ENCODE measurements at places on chromosomes 16 and 17.

DNA sequence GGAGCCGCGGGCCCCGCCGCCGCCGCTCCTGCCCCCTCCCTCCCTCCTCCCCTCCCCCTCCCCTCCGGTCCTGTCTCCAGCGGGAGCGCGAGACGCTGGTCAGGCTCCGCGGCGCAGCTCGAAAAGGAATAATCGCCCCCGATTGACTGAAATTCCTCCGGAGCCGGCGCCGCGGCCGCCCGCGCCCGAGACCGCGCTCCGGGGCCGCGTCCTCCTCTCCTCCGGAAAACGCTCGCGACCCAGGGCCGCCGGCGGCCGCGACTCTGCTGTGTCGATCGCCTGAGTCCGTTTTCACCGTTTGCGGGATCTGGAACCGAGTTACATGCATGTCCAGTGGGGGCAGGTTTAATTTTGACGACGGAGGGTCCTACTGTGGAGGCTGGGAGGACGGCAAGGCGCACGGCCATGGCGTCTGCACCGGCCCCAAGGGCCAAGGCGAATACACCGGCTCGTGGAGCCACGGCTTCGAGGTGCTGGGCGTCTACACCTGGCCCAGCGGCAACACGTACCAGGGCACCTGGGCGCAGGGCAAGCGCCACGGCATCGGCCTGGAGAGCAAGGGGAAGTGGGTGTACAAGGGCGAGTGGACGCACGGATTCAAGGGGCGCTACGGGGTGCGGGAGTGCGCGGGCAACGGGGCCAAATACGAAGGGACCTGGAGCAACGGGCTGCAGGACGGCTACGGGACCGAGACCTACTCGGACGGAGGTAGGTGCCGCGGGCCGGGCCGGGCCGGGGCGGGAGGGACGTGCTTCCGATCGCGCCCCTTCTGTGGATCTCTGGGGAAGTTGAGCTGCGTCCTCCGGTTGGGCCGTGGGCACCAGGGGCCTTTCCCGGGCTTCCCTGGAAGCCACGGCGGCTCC lies 744 bp downstream of the JPH3 start:
- DNase-seq = no peak

DNA sequence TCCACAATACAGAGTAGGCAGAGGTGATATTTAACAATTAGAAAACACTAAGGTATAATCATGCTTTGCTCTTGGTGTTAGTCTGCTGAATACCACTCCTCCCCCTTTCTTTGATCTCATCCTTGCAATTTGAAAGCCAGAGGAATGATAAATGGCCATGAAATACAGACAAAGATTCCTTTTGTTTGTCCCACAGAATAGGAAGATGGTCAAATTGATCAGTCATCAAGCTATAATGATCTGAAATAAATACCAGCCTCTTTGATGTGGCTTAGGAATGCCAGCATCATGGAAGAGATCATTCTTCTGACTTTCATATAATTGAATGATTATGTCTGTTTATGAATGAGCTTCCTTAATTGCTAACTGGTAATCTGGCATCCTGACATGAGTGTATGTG lies 1541.7 kb upstream of the CDH8 start:
- DNase-seq = no peak

- no peak for DNase-seq
Measured at GRCh38 chr17:38892083-38892482, 22.2 kb downstream of the LASP1 start.

DNA sequence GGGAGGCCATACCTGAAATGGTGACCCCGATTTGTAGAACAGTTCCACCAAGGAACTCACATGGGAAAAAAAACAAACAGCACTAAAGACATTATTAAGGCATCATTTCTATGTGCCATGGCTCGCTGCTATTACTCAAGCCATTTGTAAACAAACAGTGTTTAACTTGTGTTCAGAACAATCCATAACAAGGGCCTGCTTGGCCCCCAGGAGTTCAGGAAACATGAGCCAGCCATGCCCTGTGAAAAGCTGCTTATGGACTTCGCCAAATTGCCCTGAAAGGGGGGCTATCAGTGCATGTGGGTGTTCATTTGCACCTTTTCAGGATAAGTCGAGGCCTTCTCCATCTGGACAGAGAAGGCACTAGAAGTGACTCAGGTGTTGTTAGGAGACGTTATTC lies 8.0 kb downstream of the POLR3K start:
- DNase-seq = no peak

- DNase-seq = no peak
Measured at GRCh38 chr16:11111856-11112634, 144.0 kb downstream of the SOCS1 start.

DNA sequence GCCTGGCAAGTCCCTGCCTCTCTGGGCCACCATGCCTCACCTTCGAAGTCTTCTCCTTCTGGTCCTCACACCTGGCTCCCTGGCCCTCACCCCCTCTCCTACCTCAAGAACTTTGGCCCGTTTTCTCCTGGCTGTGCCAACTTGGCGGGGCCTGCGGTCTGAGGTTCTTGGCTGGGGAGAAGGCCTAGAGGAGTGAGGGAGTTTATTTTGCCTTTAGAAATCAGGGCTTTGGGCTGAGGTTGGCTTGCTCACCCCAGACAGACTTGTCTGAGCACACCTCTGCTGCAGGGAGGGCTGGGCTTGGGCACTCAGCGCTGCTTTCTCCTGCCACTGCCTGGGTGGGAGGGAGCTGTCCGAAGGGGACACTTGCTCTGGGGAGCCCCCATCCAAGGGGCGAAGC lies 23.3 kb upstream of the TAC4 start:
- DNase-seq = no peak

GRCh38 chr16:49564496-49565229 lies 191.1 kb downstream of the C16orf78 start:
- no peak for DNase-seq

GRCh38 chr16:5460701-5461100 lies 363.1 kb upstream of the EEF2KMT start:
- no peak for DNase-seq

- DNase-seq = peak; percentile 80
Measured at GRCh38 chr16:69566240-69566980, 644 bp downstream of the NFAT5 start.

- DNase-seq = no peak
Measured at GRCh38 chr16:61233713-61234112, 802.5 kb downstream of the CDH8 start.

DNA sequence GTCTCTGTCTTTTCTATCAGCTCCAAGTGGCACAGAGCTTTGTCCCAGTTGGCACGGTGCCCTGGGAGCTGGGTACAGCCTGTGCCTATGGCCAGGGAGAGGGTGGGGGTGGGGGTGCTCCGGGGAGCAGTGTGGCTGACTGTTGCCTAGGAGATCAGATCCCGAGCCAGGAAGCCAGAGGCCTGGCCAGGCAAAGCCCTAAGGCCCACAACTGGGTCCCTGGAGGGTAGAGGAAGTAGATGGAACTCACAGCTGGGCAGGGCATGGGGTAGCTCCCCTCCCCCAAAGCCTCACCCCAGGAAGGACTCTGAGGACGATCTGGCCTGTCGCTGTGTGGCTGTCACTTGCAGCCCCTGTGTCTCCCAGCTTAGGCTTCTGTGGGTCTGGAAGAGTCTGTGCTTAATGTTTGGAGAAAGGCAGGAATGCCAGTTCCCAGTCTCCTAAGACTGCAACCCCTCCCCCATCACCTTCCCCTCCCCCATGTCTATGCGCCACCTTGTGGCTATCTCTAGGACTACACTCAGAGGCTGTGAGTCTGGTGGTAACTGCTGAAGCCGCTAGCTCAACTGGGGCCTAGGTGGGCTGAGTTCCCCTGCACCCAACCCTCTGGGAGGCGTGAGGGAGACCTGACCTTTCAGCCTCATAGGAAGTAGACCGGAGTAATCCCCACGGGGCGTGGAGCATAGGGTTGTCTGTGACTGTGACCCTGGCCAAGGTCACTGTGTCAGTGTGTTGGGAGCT lies 12.6 kb downstream of the THRA start:
- DNase-seq = peak; percentile 94

GRCh38 chr16:77469634-77470033 lies 34.8 kb upstream of the ADAMTS18 start:
- DNase-seq = no peak

DNA sequence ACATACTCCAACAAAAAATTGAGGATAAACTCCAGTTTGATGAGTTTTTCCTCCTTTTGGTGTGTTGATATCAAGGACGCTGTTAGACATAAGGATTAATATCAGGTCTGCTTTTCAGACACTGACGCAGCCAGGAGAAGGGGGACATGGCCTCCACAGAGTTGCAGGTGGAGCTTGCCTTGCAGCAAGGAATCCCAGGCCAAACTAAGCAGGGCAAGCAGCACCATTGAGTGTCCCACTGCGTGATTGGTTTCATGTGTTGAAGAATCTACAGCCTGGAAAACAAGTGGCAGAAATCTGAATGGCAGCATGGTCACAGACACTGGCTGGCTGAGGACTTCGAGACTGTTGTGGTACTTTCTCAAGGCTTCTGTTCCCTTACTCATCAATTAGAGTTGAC lies 777.6 kb downstream of the KCNJ18 start:
- DNase-seq = no peak

DNA sequence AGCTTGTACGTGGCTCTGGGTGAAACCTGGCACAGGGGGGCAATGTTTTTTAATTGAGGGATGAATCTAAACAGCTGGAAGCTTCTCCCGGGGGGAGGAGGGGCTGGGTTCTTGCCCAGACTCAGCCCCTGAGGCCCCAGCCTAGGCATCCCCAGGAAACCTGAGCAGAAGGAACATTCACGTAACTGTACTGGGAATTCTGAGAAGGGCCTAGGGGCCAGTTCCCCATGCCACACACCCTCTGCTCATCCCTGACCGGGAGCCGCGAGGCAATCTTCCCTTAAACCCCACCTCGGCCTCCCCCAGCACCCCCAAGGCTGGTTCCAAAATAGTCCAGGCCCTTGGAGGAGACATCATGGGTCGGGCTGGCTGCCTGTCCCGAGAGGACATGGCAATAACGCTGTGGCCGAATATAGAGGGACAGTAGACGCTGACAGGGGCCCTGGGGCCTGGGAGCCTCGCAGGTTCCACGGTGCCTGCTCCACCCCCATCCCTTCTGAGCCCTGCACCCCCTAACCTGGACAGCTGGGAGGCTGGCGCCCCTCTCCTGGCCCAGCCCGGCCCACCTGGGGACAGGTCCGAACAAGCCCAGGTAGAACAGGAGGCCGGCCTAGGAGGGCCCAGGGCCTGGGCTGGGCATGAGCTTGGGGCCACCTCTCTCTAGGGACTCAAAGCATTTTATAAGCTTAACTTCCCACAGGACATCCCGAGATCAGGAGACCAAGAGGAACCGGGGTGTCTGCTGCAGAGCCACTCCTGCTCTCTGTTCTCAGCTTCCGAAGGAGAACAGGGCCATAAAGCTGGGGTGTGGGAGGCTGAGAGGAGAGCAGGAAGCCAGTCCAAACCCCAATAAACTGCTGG lies 83.2 kb upstream of the TOB1 start:
- peak; percentile 62 for DNase-seq

DNA sequence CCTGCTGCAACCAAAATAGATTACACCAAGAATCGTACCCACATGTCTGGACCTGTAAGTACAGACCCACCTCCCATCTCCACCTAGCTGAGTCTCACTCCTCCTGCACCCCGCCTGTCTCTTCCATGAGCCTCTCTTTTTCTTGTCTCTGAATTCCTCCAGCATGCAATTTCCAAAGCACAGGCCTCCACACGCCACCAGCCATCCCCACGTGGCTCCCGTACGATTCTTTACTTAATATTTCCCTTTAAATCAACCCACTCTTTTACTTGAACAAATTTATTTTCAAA lies 1.2 kb downstream of the RPH3AL start:
- DNase-seq = no peak

DNA sequence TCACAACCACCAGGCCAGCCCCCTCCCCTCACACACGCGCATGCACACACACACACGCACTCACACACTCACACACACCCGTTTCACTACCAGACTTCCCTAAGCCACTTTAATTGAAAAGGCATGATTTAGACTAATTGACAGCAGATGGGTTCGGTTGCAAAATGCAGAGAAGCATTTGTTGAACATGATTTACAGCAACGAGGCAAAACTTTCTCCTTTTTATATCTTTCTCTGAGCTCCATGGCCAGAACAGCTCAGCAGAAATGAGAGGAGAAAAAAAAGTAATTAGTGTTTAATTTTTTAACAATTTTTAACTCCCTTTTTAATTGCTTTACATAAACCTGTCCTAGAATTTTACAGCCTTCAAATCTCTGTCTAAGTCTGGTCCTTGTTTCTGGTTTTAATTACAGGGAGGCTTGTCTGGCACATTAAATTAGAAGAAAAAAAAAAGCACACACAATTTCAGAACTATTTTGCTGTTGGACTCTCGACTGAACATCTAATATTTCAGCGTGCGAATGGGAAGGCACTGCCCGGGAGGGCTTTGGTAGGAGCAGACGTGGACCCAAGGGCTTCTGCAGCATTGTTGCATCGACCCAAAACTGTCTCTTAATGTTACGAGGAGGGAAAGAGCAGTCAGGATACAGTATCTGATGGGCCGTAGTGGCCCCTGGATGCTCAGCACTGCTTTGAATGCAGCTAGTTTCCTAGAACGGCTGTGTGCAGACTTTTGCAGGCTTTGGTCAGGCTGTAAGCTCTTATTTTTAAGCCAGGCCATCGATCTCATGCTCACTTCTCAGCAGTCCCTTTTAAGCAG lies 255.9 kb downstream of the SOX9 start:
- no peak for DNase-seq

DNA sequence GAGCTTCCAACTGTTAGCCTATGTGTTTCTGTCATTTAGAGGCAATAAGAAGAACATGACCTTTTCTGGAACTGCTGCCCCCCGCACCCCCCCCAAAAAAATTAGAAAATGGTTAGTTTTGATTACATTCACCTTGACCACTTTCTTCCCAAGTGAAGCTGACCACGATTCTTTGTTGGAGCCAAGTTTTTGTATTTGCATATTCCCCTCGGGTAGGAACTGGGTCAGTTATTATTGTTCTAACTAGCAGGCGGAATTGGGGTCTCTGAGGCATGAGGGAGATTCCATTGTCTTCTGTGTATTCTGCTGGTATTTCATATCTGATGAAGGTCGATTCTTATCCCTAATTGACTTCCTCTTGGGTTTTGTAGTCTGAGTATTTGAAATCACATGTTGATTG lies 231.6 kb downstream of the PRKCA start:
- no peak for DNase-seq

DNA sequence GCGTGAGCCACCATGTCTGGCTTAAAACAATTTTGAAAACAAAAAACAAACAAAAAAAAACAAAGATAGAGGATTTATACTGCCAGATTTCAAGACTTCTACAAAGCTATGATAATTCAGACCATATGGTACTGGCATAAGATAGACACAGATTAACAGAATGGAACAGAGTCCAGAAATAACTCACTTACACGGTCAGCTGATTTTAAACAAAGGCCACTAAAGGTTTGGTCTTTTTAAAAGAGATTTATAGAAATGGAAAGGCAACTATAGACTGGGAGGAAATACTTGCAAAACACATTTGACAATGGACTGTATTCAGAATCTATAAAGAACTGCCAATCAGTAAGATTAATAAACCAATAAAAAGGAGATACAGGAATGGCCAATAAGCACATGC lies 48.6 kb upstream of the MNT start:
- DNase-seq = no peak
